Upper lobe of left lung (tissue), 6 donors: ENCODE measurements at places on chromosomes 2 and 18.

GRCh38 chr18:3611313-3612090, 161.5 kb downstream of the TGIF1 start:
- H3K27me3 ChIP-seq: no peaks in the 10 kb centered on the region
- DNase-seq: no peak
- H3K36me3 ChIP-seq: no peaks in the 10 kb centered on the region
- H3K4me1 ChIP-seq: peaks cover under 1% of the 10 kb centered on the region

GRCh38 chr2:230498506-230499107, 82.6 kb downstream of the SP100 start:
- no peak for DNase-seq
- no peaks in the 10 kb centered on the region for H3K27me3 ChIP-seq
- H3K4me3 ChIP-seq: no peak overlapping the region
- no peak overlapping the region for H3K27ac ChIP-seq
- no peaks in the 10 kb centered on the region for H3K4me1 ChIP-seq

DNA sequence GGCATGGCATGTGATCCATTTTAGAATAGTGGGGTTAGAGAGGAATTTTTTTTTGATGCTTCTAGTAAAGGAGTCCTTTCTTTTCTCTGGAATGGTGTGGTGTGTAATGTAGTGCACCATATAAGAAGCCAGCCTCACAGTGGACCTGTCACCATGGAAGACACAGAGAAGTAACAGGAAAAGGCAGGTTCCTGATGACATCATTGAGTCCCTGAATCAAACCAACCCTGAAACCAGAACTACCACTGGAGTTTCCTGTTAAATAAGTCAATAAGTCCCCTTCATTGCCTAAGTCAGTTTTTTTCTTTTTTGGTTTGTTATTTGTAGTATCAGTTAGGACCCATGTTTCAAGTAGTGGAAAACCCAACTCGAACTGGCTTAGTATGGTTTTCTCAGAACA, 11.9 kb downstream of the ADCYAP1 start:
- H3K4me1 ChIP-seq: no peaks in the 10 kb centered on the region
- no peak overlapping the region for H3K27ac ChIP-seq
- no peaks in the 10 kb centered on the region for H3K36me3 ChIP-seq
- no peak for DNase-seq

- H3K27me3 ChIP-seq: no peaks in the 10 kb centered on the region
- H3K4me3 ChIP-seq: no peak overlapping the region
- peaks cover 38% of the 10 kb centered on the region for H3K4me1 ChIP-seq
- no peak for DNase-seq
- no peak overlapping the region for H3K27ac ChIP-seq
- no peaks in the 10 kb centered on the region for H3K36me3 ChIP-seq
Measured at GRCh38 chr2:100066246-100066645, 76.1 kb downstream of the AFF3 start.

DNA sequence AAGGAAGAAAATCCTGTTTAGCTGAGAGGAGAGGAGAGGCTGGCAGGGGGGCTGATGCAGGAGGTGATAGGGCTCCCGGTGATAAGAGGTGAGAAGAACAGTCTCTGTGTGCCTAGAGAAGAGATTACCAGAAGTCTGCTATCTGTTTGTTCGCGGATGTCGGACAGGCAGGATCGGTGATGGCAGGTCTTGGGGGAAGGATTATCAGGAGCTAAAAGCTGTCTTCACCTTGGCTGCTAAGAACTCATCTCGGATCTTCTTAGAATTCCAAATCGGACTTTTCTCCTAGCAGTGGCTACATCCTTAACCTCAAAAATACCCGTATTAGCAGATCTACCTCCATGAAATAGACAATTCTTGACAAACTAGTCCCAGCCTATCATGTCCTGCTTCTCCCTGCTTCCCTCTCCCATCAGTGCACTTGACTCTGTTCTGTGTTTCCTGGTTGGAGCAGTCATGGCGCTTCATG, 282.1 kb upstream of the TRIB2 start:
- no peaks in the 10 kb centered on the region for H3K27me3 ChIP-seq
- no peak overlapping the region for H3K4me3 ChIP-seq

DNA sequence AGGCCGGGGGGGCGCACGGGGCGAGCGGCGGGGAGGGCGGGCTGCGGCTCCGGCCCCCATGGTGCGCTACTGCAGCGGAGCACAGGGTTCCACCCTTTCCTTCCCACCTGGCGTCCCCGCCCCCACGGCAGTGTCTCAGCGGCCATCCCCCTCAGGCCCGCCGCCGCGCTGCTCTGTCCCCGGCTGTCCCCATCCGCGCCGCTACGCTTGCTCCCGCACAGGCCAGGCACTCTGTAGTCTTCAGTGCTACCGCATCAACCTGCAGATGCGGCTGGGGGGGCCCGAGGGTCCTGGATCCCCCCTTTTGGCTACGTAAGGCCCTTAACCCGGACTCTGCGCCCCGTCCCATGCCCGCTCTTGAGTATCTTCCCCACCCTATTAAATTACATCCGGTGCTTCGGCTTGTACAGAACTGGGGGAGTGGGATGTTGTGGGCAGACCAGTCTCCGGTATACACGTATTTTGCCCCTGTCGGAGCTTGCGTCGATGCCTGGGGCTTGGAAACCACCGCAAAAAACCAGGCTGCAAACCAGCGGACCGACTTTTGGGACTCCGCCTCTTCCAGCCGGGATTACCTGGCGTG, 598 bp upstream of the WBP1 start:
- DNase-seq: peak; percentile 93
- H3K27ac ChIP-seq: peak overlapping the region; percentile 99
- H3K27me3 ChIP-seq: no peaks in the 10 kb centered on the region
- H3K4me3 ChIP-seq: peak overlapping the region; percentile 87
- peaks cover 34% of the 10 kb centered on the region for H3K4me1 ChIP-seq

DNA sequence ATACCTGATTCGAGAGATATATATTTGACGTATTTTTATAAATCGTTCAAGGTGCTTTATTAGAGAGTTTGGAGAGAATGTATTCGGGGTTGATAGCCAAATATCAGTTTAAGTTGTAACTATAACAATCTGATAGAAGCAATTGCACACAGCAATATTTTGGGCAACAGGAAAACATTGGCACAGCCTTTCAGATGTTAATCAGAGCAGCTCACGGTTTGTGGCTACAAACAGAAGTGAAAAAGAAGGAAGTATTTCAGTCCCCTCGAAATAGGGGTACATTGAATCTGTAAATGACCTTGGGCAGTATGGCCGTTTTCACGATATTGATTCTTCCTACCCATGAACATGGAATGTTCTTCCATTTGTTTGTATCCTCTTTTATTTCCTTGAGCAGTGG, 20.6 kb downstream of the SERPINB10 start:
- H3K4me3 ChIP-seq: no peak overlapping the region
- no peak overlapping the region for H3K27ac ChIP-seq
- H3K27me3 ChIP-seq: no peaks in the 10 kb centered on the region

DNA sequence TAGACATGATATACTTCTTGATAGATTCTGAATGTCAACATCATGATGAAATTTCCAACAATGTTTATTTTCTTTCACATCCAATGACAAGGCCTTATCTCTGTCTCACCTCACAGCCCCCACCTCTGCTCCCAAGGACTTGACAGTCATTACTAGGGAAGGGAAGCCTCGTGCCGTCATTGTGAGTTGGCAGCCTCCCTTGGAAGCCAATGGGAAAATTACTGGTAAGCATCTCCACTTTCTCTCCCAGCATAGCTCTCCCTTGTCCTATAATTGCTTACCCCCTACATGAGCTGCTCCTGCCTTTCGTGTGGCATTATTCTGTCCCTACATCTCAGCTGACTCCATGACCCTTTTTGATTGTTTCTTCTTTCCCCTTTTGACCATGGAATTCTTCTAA, 821.8 kb downstream of the MBD2 start:
- H3K27me3 ChIP-seq: no peaks in the 10 kb centered on the region
- no peaks in the 10 kb centered on the region for H3K36me3 ChIP-seq
- no peak overlapping the region for H3K4me3 ChIP-seq
- no peaks in the 10 kb centered on the region for H3K4me1 ChIP-seq
- H3K27ac ChIP-seq: no peak overlapping the region

DNA sequence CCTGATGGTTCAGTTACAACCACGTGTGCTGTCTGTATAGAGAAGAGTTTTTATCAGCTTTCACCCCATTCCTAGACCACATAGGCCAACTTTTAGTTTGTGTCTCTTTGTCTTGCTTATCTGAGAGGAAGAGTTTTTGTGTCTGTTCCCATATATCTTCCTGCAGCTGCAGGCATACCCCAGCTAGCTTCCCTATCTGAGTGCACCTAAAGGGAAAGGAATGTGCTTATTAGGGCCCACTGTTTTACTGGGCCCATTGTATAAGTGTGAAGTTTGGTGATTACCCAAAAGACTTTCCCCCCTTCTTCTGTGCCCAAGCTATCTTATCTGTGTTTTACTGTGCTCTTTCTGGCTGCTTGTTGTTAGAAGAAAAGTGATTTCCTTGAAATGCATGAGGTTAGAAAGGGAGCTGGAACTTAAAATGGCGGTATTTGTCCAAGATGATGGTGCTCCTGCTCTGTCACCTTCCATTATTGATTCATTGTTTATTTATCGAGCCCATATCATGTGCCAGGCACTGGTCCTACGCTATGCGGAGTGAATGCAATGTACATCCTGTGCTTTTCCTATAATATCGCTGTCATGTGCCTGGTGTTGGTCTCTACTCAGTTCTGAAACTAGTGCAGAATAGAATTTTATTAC, 57.2 kb downstream of the NYAP2 start:
- no peaks in the 10 kb centered on the region for H3K36me3 ChIP-seq
- no peaks in the 10 kb centered on the region for H3K4me1 ChIP-seq
- DNase-seq: no peak
- no peaks in the 10 kb centered on the region for H3K27me3 ChIP-seq
- no peak overlapping the region for H3K4me3 ChIP-seq
- no peak overlapping the region for H3K27ac ChIP-seq

GRCh38 chr2:40511661-40512213, 59.8 kb upstream of the SLC8A1 start:
- H3K4me3 ChIP-seq: no peak overlapping the region
- no peaks in the 10 kb centered on the region for H3K27me3 ChIP-seq
- peak overlapping the region; percentile 79 for H3K27ac ChIP-seq
- peak; percentile 22 for DNase-seq
- no peaks in the 10 kb centered on the region for H3K4me1 ChIP-seq

DNA sequence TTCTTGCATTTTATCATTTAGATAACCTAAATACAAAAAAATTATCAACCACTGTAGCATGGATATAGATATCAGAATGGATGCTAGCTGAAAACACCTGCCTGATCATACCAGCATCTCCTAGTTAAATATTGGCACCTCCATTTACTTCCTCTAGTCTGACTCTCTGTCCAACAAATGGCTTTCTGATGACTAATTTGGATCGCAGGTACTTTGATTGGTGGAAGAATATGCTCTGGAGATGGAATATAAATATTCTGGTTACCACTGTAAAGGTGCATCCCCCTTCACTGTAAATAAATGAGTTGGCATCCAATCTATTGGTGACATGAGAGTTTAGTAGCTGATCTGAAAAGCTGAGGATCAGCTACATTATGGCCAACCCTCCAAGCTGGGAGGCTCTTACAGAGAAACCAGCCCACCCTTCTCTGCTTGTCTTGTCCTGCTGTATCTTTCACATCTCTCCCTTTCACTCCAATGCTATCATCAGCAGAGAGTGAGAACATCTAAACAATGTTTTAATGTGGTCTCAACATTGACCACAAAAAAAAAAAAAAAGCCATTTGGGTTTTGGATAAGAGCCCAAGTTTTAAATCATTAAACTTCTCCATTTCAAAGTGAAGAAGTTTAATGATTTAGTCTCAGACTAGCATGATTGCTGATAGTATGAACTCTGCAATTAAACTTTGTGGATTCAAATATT, 90.5 kb downstream of the PMAIP1 start:
- no peak overlapping the region for H3K4me3 ChIP-seq
- no peaks in the 10 kb centered on the region for H3K27me3 ChIP-seq
- H3K4me1 ChIP-seq: no peaks in the 10 kb centered on the region
- no peaks in the 10 kb centered on the region for H3K36me3 ChIP-seq

DNA sequence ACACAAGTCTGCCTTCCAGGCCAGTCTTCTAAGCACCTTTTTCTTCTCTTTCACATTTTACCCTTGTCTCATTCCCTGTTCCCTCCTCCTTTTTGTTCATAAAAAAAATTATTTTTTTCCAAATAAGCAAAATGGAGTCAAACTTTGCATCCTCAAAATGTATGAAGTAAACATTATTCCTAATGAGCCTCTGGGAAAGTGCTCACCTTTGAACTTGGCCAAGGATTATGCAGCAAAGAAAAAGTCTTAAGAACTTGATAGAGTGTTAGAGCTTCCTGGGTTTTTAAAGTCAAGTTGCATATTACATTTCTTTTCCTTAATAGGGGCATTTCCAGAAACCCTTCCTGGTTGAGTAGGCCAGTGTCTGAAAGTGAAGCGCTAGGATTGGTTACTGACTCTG, 31.6 kb downstream of the EPAS1 start:
- no peaks in the 10 kb centered on the region for H3K27me3 ChIP-seq
- peak overlapping the region; percentile 83 for H3K27ac ChIP-seq
- H3K4me1 ChIP-seq: peaks cover 98% of the 10 kb centered on the region

DNA sequence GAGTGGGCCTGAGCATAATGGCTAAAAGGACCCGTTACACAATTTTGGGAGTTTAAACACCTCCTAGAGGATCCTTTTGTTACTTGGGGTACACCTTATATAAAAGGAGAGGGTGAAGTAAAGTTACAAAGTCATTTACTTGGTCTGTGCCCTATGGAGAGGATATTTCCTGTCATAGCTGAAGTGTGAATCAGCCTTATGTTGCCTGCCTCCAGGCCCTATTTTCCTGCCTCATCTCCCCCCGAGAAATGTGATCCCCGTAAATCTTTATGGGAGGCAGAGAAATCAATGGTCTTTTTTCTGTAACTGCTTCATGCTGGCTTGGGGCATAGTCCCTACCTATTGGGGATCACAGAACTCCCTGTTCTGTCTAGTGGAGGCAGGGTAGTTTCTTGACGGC, 906.6 kb downstream of the DSC3 start:
- H3K36me3 ChIP-seq: no peaks in the 10 kb centered on the region
- no peak overlapping the region for H3K4me3 ChIP-seq
- no peaks in the 10 kb centered on the region for H3K27me3 ChIP-seq

DNA sequence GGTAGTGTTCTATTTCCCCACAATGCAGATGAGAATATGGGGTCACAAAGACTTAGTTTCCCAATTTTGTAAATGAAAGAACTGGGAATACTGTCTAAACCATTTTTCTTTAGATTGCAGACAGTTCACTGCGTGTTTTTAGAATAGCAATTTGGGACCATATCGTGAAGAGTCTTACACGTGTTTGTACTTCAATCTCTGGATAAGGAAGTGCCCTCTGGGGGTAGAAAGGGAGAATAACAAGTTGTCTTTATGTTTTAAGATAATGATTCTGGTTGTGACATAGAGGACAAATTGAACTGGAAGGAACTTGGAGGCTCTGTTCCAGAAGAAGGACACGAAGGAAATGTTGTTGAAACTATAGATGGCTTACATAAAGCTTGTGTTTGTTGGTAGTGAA, 457.7 kb downstream of the CBLN2 start:
- no peak for DNase-seq
- H3K4me3 ChIP-seq: no peak overlapping the region

DNA sequence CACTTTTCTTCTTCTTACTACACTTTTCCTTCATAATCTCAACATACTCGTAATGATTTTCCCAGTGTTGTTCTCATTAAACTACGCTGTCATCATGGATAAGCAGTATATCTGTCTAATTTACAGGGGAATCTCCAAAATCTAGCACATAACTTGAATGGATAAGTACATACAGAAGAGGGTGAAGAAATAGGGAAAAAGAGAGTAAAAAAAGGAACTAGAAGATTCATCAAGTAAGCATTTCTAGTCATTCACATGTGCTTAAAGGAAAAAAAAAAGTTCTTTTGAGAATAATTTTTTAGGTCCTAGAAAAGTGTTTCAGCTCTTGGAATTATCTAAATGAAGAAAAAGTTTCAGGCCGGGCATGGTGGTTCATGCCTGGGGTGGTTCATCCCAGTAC, 51.6 kb downstream of the SRBD1 start:
- H3K36me3 ChIP-seq: no peaks in the 10 kb centered on the region
- H3K27ac ChIP-seq: no peak overlapping the region
- no peaks in the 10 kb centered on the region for H3K4me1 ChIP-seq
- H3K4me3 ChIP-seq: no peak overlapping the region
- H3K27me3 ChIP-seq: no peaks in the 10 kb centered on the region
